ENCODE measurements at places on chromosomes 1 and 21. TPM values are rescaled to one million over a fixed set of nuclear protein-coding genes. Genes with fewer than 3 reads are reported as not detected.

The TAS1R1 gene
- total RNA-seq, result not detected

The GFI1 gene
- total RNA-seq, result 74.4 TPM

The NPR1 gene
- not detected for total RNA-seq

The S1PR1 gene
- total RNA-seq, result 84.0 TPM

The RYR2 gene
- total RNA-seq, result 0.08 TPM

The KRTAP12-4 gene
- total RNA-seq, result not detected

The DCDC2B gene
- not detected for total RNA-seq

The CDC7 gene
- 26.4 TPM for total RNA-seq

The OBSCN gene
- total RNA-seq, result 8.3 TPM

The MRPS21 gene
- total RNA-seq, result 79.1 TPM

The ERICH3 gene
- total RNA-seq, result not detected

The DSTYK gene
- total RNA-seq, result 18.0 TPM

The HSPG2 gene
- total RNA-seq, result 1.7 TPM

The LHX8 gene
- not detected for total RNA-seq

The OR6K3 gene
- total RNA-seq, result not detected

The FABP3 gene
- not detected for total RNA-seq

The BEND5 gene
- total RNA-seq, result 5.0 TPM

The MARK1 gene
- total RNA-seq, result not detected

Measured in activated CD8-positive, alpha-beta memory T cell treated with anti-CD3 and anti-CD28 coated beads for 36 hours (primary cell).